Activated CD4-positive, alpha-beta memory T cell treated with anti-CD3 and anti-CD28 coated beads for 36 hours (primary cell): ENCODE measurements at places on chromosomes 12 and 14. TPM values are rescaled to one million over a fixed set of nuclear protein-coding genes. Genes with fewer than 3 reads are reported as not detected.

Gene MFAP5
- total RNA-seq = not detected

Gene HOXC9
- not detected for total RNA-seq

DNA sequence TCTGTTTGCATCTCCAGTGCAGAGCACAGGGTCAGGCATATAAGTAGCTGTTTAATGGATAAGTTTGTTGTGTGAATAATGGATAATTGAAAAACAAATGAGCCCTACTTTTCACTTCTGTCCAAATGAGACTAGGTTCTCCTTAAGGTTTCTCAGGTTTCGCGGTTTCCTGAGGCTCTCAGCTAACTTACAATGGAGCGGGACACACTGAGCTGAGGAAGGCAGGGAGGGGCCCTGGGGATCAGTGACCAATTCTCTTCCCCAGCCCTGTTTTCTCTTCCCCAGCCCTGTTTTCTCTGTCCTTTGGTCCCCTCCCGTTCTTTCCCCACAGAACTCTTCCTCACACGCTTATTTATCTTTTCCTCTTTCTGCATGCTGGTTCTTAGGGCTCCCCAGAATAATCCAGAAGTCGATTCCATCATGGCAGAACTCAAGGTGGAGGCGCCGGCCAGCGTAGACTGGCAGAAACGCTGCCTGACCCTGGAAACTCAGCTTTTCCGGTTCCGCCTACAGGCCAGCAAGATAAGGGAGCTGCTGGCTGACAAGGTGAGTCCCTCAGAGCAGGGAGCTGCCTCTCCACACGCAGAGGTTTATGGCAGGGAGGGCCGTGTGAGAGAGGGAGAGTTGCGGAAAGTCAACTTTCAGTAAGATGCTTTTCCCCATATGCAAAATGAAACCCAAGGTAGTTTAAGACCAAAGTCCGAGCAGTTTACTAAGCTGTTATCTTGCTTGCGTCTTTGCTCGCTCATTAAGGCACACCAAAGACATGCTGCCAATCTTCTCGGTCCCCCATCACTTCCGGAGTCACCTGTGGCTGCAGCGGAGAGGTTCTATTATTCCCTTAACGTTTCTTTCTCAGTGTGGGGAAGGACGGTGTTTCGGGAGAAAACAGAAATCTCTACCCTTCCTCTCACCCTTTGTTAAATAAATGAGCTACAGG, 8.6 kb downstream of the PLEKHH1 start:
- peaks cover 2% of the 10 kb centered on the region for H3K36me3 ChIP-seq
- peak; percentile 37 for DNase-seq
- H3K4me3 ChIP-seq = peak overlapping the region; percentile 50
- peaks cover 5% of the 10 kb centered on the region for H3K4me1 ChIP-seq
- H3K27ac ChIP-seq = no peak overlapping the region

- peak; percentile 76 for DNase-seq
- peaks cover 8% of the 10 kb centered on the region for H3K4me1 ChIP-seq
- no peaks in the 10 kb centered on the region for H3K27me3 ChIP-seq
- no peak overlapping the region for H3K27ac ChIP-seq
- H3K4me3 ChIP-seq = no peak overlapping the region
These were observed 12.9 kb downstream of the SPRYD3 start for GRCh38 chr12:53065975-53066931.

DNA sequence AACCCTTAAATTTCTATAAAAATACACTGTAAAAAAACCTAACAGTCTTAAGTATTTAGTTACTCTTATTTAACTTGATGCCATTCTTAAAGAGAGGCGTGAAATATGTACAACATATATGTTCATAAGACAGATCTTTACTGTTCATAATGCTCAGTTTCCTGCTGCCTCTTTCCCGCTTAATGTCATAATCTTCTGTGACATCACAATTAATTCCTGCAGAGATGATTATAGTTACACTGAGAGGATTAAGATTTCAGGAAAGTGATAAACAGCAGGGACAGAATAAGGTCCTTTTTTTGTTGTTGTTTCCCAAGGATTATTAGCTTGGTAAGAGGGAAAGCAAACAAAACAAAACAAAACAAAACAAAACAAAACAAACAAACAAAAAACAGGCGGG, 801.4 kb downstream of the FLRT2 start:
- no peak for DNase-seq
- H3K27me3 ChIP-seq = no peaks in the 10 kb centered on the region
- no peak overlapping the region for H3K4me3 ChIP-seq
- no peaks in the 10 kb centered on the region for H3K4me1 ChIP-seq
- no peaks in the 10 kb centered on the region for H3K36me3 ChIP-seq

Gene LBHD2
- total RNA-seq = not detected

Gene FOXG1
- total RNA-seq = not detected

Gene DACT1
- total RNA-seq = 4.7 TPM

DNA sequence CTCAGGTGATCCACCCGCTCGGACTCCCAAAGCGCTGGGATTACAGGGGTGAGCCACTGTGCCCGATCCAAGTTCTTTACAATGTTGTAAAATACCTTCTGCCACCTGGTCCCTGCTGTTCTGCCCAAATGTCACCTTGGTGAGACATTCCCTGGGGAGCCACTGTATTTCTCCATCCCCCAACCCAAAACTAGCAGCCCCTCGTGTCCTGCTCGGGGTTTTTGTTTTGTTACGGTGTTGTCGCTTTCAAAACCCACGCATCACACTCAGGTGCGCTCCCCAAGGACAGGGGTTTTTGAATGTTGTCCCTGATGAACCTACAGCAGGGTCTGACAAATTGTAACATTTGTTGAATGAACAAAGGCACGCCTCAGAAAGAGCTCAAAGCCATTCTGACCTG, 37.4 kb downstream of the CAMKK2 start:
- H3K36me3 ChIP-seq = peaks cover 41% of the 10 kb centered on the region
- H3K27me3 ChIP-seq = no peaks in the 10 kb centered on the region
- no peaks in the 10 kb centered on the region for H3K4me1 ChIP-seq
- no peak for DNase-seq
- H3K27ac ChIP-seq = no peak overlapping the region

GRCh38 chr14:99753225-99754140, 39.7 kb upstream of the EML1 start:
- DNase-seq = no peak
- H3K27me3 ChIP-seq = peaks cover 43% of the 10 kb centered on the region
- peaks cover 23% of the 10 kb centered on the region for H3K4me1 ChIP-seq

GRCh38 chr12:1666685-1667162, 24.1 kb upstream of the ADIPOR2 start:
- no peak for DNase-seq
- no peaks in the 10 kb centered on the region for H3K27me3 ChIP-seq
- no peak overlapping the region for H3K4me3 ChIP-seq
- H3K27ac ChIP-seq = peak overlapping the region; percentile 0

Gene ANO4
- not detected for total RNA-seq

DNA sequence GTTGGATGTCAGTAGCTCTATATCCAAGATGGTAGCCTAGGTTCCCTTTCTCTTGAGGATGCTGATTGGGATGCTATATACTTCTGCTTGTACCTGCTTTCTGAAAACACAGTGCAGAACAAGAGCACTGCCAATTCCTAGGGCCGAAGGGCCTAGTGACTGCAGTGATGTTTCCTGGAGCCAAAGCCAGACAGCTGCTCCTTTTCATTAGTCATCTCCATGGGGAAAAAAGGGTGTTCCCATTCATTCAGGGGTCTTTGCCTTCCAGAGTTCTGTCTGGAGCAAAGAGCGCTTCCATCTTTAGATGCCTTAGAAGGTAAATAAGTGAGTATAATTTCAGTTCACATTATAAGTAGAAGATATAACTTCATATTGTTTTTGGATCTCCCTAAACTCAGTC, 85.5 kb downstream of the PTPRB start:
- DNase-seq = no peak
- no peaks in the 10 kb centered on the region for H3K4me1 ChIP-seq
- peaks cover 9% of the 10 kb centered on the region for H3K27me3 ChIP-seq
- H3K4me3 ChIP-seq = no peak overlapping the region
- H3K27ac ChIP-seq = no peak overlapping the region

- H3K4me3 ChIP-seq = no peak overlapping the region
- H3K27me3 ChIP-seq = peaks cover 10% of the 10 kb centered on the region
- no peak for DNase-seq
- no peak overlapping the region for H3K27ac ChIP-seq
These were observed 201.7 kb downstream of the TSPAN9 start for GRCh38 chr12:3278681-3279414.

DNA sequence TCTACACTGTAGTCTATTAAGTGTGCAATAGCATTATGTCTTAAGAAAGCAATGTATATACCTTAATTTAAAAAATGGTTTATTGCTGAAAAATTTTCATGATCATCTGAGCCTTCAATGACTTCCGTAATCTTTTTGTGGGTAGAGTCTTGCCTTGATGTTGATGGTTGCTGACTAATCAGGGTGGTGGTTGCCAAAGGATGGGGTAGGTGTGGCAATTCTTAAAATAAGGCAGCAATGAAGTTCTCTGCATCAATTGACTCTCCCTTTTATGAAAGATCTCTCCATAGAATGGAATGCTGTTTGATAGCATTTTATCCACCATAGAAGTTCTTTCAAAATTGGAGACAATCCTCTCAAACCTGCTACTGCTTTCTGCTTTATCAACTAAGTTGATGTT, 41.1 kb downstream of the BBS10 start:
- no peaks in the 10 kb centered on the region for H3K36me3 ChIP-seq
- DNase-seq = no peak
- H3K27me3 ChIP-seq = peaks cover 8% of the 10 kb centered on the region
- H3K4me3 ChIP-seq = no peak overlapping the region
- no peaks in the 10 kb centered on the region for H3K4me1 ChIP-seq
- no peak overlapping the region for H3K27ac ChIP-seq

Gene SCFD1
- total RNA-seq = 56.5 TPM

GRCh38 chr14:64812412-64812811, 67.3 kb downstream of the SPTB start:
- H3K4me1 ChIP-seq = peaks cover 6% of the 10 kb centered on the region
- no peak overlapping the region for H3K4me3 ChIP-seq
- peaks cover 1% of the 10 kb centered on the region for H3K27me3 ChIP-seq
- H3K27ac ChIP-seq = no peak overlapping the region

GRCh38 chr12:120951-121350, 54.4 kb downstream of the IQSEC3 start:
- no peak for DNase-seq
- no peak overlapping the region for H3K27ac ChIP-seq

- no peaks in the 10 kb centered on the region for H3K4me1 ChIP-seq
- no peaks in the 10 kb centered on the region for H3K27me3 ChIP-seq
- no peak overlapping the region for H3K27ac ChIP-seq
- no peak for DNase-seq
These were observed 102.7 kb downstream of the ANO4 start for GRCh38 chr12:100897240-100897639.

GRCh38 chr12:114692186-114693058, 8.4 kb upstream of the TBX3 start:
- no peak for DNase-seq
- no peak overlapping the region for H3K27ac ChIP-seq

GRCh38 chr12:9702255-9702654, 30.6 kb downstream of the CLECL1 start:
- H3K27me3 ChIP-seq = no peaks in the 10 kb centered on the region
- H3K4me1 ChIP-seq = peaks cover 74% of the 10 kb centered on the region
- peaks cover 20% of the 10 kb centered on the region for H3K36me3 ChIP-seq
- peak; percentile 78 for DNase-seq

Gene CEBPE
- 0.34 TPM for total RNA-seq

Gene PIK3C2G
- total RNA-seq = not detected

Gene CCDC63
- total RNA-seq = not detected

- no peak overlapping the region for H3K4me3 ChIP-seq
- no peak for DNase-seq
These were observed 130.8 kb downstream of the RTN1 start for GRCh38 chr14:59739794-59740193.

DNA sequence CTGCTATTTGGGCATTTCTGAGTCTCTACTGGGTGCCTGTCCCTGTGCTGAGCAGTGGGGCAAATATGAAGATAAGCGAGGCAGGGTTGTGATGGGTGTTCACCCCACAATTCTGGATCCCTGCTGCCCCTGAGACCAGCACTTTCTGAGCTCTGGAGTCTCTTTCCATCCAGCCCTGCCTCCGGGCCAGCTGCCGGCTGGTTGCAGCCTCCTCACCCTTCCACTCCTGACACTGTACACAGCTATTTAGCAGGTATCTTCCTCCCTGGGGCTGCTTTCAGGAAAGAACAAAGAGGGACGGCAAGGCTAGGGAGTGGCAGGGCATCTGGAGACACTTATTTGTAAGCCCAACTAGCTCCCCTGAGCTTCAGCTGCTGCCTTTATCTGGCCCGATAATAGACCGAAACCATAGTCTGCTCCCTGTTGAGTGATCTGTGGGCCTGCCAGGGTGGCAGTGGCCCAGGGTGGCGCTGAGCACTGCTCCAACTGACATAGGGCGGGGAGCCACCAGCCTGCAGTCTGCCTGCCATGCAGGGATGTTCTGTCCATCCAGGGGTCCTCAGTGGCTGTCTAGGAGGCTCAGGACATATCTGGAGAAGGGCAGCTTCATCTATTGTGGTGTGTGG, 7.6 kb upstream of the KRT80 start:
- peaks cover 15% of the 10 kb centered on the region for H3K4me1 ChIP-seq
- H3K27me3 ChIP-seq = peaks cover 19% of the 10 kb centered on the region
- H3K36me3 ChIP-seq = no peaks in the 10 kb centered on the region

DNA sequence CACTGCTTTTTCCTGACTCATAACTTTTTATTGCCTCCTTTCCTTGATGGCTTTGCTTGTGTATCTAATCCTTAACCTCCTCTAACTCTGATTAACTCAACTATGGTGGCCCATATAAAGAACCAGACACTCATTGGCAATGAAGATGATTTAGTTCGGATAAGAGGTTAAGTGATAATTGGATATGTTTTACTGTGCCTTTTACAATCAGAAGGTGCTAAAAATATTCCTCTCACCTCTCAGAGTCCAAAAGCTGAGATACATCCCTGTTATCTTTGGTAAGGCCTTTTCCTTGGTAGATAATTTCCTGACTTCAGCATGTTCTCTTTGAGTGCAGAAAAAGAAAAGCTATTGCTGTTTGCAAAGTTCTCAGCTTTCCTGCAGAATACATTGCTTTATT, 367.7 kb downstream of the SLC16A7 start:
- DNase-seq = no peak
- no peaks in the 10 kb centered on the region for H3K4me1 ChIP-seq
- H3K27ac ChIP-seq = no peak overlapping the region
- H3K27me3 ChIP-seq = no peaks in the 10 kb centered on the region

- no peak for DNase-seq
- no peaks in the 10 kb centered on the region for H3K27me3 ChIP-seq
- H3K4me1 ChIP-seq = peaks cover 15% of the 10 kb centered on the region
- no peak overlapping the region for H3K27ac ChIP-seq
- H3K36me3 ChIP-seq = peaks cover 24% of the 10 kb centered on the region
These were observed 24.1 kb downstream of the CEP83 start for GRCh38 chr12:94435511-94435927.

Gene HCAR2
- total RNA-seq = not detected
